Fibroblast of skin of left biceps (primary cell): ENCODE measurements at places on chromosomes 2 and 18.
A peak's percentile ranks its signal among the peaks of the same experiment; 100 is the strongest.

DNA sequence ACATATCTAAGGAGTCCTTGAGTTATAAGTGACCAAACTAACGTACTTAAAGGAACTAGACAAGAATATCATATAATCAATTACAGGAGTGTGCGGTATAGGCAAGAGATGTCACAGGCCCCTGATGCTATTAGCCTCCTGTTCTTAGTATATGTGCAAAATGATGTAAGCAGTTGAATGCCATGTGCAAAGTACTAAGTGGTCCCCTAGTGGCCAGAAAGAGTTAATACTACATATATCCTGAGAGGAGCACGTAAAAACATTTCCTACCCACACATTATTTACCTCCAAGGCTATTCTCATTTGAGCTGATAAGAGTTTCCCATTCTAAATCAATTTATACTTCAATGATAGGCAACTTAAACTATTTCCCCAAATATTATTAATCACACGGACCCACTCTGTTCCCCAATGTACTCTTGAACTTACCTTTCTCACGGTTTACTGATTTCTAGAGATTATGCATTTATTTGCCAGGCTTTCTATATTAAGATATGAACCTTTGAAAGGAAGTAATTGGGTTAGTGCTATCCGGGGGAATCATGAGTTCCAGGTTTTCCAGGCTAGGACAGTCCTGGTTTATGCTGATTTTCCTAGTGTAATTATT, 158.0 kb upstream of the KLHL14 start:
- no peak for DNase-seq

DNA sequence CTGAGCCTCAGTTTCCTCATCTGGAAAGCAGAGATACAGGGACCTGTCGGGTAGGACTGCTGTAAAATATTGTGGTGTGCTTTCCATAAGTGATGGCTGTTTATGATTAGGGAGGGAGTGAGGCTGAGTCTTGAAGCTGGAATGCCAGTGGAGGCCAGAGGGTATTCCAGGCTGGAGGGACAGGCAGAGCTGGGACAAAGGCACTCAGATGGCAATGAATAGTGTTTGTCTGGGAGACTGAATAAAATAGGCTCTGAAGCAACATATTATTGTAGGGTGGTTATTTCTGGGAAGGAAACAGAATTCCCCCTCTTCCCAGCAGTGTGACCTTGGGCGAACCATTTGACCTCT, 120.7 kb downstream of the INHBB start:
- no peak for DNase-seq

GRCh38 chr18:6629635-6630140, 99.8 kb upstream of the ARHGAP28 start:
- peak; percentile 75 for DNase-seq

DNA sequence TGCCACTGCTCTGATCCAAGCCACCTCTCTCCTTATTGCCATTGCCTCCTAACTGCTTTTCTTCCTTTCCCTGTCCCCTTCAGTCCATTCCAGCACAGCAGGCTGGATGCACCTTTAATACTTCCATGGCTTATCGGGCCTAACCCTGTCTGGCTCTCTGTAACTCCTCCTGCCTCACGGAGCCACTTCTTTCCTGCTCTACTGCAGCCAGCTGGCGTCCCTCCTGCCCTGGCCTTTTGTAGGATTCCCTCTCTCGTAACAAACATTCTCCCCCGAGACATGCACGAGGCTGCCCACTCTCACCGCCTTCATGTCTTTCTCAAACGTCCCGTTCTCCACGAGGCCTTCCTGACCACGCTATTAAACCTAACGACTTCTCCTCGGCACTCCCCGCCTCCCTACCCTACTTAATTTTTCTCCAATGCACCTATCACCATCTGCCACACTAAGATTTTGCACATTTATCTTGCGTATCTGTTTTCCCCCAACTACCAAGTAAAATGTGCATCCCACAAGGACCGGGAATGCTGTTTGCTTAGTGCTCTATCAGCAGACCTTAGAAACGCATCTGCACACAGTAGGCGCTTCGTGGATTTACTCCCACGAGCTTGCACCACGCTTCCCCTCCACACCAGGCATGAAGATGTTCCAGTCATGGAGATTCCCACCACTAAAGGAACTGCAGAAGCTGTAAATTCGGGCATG, 728 bp upstream of the C18orf63 start:
- no peak for DNase-seq

GRCh38 chr2:52083214-52083613, 1051.3 kb upstream of the NRXN1 start:
- DNase-seq: no peak

DNA sequence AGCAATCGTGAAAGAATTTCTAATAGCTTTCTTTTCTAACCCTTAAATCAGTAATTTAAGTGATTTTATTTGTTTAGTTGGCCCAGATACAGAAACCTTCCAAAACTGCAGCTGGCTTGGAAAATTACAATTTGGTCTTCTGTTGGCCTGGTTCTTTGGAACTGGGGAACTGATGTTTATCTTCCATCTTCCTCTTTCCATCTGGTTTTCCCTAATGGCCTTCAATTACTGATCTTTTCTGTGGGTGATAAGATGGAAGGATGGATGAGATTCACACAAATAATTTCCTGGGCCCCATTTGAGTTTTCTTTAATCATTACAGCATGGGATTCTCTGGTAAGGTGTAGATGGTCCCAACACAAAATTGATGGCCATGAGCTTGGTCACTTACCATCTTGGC, 106.5 kb upstream of the CHRNA1 start:
- no peak for DNase-seq

GRCh38 chr18:21660078-21660477, 44.5 kb downstream of the ABHD3 start:
- no peak for DNase-seq

DNA sequence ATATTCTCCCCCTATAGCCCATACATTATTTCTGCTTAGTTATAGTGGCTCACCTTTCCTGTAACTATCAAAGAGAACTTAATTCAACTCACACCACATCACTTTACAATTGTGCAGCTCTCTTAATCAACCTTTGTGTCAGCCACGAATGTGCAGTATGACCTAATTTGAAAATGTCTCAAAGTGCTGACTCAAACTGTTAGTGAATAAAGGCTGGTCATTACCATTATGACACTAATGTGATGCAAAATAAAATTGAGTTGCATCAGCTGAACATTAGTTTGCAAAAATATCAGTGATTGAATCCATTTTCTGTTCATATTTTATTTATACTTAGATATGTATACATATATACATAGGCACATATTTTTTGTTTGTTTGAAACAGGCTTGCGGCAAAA, 251.8 kb downstream of the MEIS1 start:
- peak; percentile 21 for DNase-seq

DNA sequence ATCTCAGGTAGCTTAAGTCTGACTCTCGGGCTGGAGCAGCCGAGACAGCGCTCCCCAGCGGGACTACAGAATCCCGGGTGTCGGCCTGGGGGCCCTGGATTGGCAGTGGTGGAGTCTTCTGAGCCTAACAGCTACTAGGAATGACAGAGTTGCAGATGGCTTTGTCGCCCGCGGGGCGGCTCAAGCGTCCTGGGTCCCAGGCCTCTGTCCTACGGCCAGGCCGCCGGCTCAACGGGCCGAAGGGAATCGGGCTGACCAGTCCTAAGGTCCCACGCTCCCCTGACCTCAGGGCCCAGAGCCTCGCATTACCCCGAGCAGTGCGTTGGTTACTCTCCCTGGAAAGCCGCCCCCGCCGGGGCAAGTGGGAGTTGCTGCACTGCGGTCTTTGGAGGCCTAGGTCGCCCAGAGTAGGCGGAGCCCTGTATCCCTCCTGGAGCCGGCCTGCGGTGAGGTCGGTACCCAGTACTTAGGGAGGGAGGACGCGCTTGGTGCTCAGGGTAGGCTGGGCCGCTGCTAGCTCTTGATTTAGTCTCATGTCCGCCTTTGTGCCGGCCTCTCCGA, 8.8 kb downstream of the SIX2 start:
- DNase-seq: no peak

GRCh38 chr2:228038967-228039366, 142.5 kb downstream of the SPHKAP start:
- DNase-seq: no peak

DNA sequence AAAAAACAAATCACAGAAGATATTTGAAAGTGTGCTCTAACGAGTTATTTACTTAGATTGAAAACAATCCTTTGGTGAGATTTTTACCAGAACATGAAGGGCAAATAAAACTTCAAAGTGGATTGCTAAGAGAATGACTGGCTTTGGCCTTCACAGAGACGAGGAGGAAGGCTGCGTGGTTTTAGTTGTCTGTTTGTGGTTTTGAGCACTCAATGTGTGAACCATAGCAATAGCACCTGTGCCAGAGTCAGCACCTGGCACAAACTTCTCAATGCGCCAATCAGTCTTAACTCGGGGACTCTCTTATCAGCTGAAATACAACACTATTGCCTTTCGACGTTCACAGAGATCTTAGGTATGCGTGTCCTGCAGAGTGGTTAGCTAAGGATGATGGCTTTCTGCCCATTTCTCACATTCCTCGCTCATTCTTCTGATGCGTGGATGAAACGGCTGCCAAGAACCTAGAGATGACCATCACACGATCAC, 70.0 kb downstream of the MBP start:
- DNase-seq: no peak

DNA sequence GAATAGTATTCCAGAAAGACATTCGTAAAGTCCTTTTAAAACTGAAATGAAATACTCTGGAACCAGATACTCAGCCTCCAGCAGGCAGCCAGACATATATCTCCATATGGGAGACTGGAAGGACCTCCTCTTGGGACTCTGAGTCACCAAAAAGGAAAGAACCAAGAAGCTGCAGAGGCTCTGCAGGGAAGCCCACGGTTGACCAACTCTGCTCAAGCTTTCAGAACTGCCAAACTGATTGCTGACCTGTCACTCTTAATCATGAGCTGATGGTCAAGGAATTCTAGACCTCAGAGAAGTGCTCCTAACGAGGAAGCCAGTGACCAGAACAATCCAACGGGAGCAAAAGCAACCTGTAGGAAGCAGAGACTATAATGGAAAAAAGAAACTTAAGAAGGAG, 434.7 kb downstream of the EIPR1 start:
- no peak for DNase-seq

GRCh38 chr2:131092458-131093005, 728 bp downstream of the FAM168B start:
- no peak for DNase-seq

DNA sequence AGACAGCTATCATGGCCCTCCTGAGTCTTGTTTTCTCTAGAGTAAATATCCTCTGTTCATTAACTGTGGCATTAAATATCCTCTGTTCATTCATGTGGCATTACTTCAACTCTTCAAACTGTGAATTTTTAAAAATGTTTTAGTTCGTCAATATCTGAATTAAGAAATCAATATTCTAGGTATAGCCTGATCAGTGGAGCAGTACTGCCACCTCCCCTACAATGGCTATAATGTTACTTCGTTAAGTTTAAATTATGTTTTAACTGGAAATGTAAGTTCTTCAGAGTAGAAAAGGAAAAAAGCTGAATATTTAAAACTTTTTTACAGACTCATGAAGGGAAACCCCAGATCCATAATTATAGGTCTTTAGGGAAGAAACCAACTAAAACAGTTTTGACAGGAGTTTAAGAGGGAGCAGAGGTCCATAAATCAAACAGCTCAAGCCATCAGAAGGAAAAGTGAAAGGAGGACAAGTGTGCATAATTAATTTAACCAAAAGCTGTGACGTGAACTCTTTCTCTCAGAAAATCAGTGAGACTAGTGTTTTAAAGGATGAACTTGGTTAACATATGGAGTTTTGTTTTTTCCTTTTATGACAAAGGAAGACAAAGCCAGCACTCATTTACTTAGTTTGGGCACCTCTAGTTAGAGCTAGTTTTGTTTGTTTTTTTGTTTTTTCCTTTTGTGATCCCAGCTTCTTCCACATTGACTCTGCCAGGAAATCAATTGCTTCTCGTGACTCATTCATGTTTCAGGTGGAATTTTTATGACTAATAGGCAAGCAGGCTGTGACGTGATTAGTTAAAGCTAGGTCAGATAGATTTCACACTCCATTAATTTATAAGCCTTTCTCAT, 44.9 kb downstream of the RBBP8 start:
- DNase-seq: peak; percentile 54

DNA sequence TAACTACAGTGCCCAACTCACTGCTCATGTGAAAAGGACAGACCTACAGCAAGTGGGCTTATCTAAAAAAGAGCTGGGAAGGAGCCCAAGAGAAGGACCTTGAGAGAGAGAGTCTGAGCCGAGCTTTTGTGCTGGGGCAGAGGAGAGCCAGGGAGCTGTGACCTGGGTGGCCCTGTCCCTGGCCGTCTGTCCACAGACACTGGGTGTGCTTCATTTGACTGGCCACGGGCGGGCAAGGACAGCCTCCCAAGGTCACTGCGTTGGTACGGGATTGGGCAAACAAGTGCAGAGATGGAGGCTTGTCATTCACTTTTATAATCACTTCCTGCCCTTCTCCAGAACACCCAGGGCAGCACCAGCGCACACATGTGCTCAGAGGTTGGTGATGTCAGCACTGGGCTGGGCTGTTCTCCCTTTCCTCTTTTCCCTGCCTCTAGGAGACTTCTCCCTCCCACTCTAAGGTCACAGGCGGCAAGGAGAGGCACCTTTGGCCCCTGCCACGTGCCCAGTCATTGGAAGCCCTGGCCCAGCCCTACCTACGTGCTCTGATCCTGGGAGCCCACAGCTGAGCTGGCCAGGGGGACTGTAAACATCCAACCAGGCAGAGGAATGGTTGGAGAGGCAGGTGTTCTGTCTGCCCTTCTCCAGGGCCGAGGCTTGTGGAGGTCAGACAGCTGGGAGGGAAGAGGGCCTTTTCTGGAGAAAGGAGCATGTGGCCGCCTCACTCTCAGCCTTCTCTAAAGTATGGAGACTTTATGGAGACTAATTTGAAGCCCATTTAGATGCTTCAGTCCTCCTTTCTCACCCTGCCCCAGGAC, 6.4 kb upstream of the PSD4 start:
- no peak for DNase-seq

DNA sequence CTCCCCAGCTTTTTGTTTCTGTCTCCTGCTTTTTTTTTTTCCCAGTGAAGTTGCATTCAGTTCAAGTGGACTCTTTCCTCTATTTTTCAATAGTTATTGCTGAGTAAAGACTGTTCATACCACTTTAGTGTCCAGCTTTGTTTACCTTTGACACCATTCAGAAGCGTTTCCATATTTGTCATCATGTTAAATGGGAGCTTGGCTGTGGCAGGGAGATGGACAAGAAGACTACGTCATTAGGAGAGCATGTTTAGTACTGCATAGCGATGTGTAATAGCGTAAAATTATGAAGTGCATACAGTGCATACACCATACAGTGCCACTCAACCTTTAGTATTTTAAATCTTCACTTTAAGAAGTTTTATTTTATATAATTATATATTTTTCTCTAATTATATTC, 655.9 kb downstream of the DCC start:
- DNase-seq: no peak

DNA sequence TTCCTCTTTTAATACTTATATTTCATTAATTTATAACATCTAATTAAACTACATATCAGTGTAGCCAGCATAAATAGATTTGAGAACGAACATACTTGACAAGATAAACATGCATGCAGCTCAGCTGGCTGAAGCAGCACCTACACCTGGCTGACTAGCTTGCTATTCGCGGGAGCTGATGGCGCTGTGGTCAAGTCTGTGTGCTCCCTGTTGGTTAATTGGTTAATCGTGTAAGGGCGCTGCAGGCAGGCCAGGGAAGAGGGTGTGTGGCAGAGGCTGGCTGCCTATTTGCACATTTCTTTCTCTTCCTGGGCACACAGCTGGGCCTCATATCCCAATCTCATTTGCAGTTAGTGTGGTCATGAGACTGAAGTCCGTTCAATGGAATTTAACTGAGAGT, 14.5 kb upstream of the VWA3B start:
- no peak for DNase-seq
